Right atrium auricular region (tissue), 2 donors: ENCODE measurements at places on chromosomes 12 and 14. TPM values are rescaled to one million over a fixed set of nuclear protein-coding genes. Genes with fewer than 3 reads are reported as not detected.

- no peak for DNase-seq
Measured at GRCh38 chr12:25557830-25558436, 4.8 kb upstream of the LMNTD1 start.

- no peak for DNase-seq
Measured at GRCh38 chr12:93273834-93274564, 103.7 kb upstream of the NUDT4 start.

DNA sequence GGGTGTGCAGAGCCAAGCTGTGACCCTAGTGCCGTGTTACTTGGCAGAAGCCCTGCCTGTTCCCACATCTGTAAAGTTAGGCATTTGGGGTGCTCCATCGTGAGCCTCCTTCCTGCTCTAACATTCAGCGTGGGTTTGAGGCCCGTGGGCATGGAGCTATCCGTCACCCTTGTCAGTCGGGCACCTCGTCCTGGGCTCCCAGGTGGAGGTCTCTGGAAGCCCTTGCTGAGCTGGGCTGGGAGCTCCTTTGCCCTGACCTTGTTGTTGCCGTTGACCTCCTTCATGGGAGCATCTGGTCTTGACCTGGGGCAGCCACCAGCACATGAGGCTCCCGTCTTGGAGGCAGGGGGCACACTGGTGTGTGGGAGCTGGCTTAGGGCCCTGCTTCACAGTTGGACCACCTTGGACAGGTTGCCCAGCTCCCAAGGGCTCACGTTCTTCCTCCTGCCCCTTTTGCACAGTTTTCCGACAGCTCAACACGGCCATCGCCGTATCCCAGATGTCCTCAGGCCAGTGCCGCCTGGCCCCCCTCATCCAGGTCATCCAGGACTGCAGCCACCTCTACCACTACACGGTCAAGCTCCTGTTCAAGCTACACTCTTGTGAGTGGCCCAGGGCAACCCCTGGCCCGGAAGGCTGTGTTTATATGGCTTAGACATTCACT, 18.5 kb downstream of the HIP1R start:
- DNase-seq: no peak

- no peak for DNase-seq
Measured at GRCh38 chr14:98748966-98749365, 523.0 kb downstream of the BCL11B start.

DNA sequence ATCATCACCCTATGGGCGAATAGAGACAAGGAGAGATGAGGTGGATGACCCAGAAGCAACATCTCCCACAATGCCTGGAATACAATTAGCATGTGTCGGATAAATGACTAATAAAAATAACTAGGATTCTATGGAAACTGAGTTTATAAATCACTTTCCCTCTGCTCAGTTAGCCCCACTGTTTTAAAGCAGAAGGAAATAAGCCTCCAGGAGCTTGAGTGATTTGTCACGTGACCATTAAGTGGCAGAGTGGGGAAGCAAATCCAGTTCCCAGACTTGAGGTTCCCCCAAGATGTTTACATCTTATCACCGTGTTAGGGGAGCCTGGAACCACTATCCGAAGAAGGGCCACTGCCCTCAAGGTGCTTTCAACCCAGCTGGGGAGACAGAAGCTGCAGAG, 136.5 kb upstream of the CCND2 start:
- DNase-seq: no peak

Gene APOF
- total RNA-seq: not detected

Gene WNT1
- total RNA-seq: not detected

Gene CLEC2A
- not detected for total RNA-seq

Gene PRKD1
- 4.3 TPM for total RNA-seq

GRCh38 chr12:12759234-12759915, 26.1 kb upstream of the APOLD1 start:
- no peak for DNase-seq

DNA sequence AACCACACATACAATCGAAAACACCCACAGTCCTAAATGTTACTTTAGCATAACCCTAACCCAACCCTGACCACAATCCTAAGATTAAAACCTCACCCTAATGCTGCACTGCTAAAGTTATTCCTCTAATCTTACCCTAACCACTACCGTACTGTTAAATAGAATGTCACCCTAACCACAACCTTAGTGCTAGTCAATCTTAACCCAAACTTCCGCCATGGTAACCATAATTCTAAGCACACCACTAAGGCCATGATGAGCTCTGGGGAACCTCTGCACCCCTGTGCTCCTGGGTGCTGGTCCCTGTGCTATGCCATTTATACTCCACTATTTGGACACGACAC, 38.0 kb downstream of the LTBP2 start:
- DNase-seq: no peak

GRCh38 chr14:31230573-31230958, 23.0 kb upstream of the HECTD1 start:
- no peak for DNase-seq

DNA sequence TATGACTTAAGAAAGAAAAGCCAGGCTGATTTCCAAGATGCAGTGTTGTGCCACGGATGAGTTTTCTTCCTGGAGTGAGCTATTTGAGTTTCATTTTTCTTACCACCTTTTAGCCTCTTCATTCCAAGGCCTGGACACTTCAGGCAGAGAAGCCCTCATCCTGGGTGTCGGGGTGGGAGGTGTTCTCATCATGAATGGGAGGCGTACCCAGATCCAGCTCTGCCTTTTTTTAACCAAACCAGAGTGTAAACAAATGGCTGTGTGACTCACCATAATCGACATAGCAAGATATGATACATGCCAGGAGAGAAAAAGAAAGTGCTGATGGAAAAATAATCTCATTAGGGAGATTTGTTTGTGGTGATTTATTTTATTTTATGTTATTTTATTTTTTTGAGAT, 79.9 kb downstream of the ARF6 start:
- no peak for DNase-seq

GRCh38 chr14:84084056-84084630, 1445.8 kb upstream of the FLRT2 start:
- DNase-seq: no peak

- no peak for DNase-seq
Measured at GRCh38 chr14:105857826-105858675, 331.7 kb downstream of the TMEM121 start.

Gene RND1
- total RNA-seq: 0.70 TPM

DNA sequence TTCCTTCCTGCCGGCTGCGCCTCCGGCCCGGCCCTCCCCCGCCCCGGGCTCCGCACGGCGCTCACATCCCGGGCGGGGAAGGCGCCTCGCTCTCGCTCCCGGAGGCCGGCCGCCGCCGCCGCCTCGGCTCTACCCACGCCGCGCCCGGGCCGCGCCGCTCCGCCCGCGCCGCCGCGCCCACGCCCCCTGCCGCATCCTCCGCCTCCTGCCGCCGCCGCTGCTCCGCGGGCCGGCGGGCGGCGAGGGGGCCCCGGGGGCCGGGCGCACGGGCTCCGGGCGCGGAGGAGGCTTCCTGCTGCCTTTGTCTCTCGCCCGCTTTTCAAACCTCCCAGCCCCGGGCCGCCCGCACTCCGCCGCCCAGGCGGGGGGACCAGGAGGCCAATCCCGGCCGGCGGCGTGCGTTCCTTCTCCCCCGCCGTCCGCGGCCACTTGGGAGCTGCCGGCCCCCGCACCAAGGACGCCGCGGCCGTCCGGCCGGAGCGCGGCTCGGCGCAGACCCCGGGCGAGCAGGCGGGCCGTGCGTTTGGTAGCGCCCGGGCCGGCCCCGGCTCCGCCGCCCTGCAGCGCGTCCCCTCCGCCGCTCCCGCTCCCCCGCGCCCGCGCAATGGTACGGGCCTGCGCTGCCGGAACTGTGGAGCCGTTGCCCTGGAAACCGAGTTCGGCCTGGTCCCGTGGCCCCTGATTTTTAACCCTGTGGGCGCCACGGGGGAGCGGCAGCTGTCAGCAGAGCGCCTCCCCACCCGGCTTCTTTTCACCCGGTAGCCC, at the start of gene FBXL14:
Gene FBXL14, minus strand, starts transcription at position 321 of the 765 bp plus-strand sequence. CDS start 515 bp downstream, outside the sequence.
- DNase-seq: no peak

GRCh38 chr12:94073441-94074051, 74.8 kb upstream of the PLXNC1 start:
- DNase-seq: peak; percentile 70

DNA sequence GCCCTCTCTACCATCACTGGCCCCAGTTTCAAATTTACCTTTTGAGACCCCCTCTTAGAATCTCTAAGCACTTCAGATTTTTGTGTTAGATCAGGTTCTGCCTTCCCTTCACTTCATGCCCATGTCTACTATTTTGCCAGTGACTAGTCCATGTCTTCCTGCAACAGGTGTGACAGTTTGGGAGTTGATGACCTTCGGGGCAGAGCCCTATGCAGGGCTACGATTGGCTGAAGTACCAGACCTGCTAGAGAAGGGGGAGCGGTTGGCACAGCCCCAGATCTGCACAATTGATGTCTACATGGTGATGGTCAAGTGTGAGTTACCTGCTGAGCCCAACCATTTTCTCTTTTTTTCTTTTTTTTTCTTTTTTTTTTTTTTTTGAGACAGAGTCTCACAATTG, 5.8 kb upstream of the PA2G4 start:
- DNase-seq: no peak

Gene FOXG1
- total RNA-seq: not detected

Gene TMEM132D
- total RNA-seq: not detected

Gene DIO3
- total RNA-seq: not detected

Gene KCNMB4
- 3.2 TPM for total RNA-seq

Gene ZFHX2
- total RNA-seq: 0.85 TPM

DNA sequence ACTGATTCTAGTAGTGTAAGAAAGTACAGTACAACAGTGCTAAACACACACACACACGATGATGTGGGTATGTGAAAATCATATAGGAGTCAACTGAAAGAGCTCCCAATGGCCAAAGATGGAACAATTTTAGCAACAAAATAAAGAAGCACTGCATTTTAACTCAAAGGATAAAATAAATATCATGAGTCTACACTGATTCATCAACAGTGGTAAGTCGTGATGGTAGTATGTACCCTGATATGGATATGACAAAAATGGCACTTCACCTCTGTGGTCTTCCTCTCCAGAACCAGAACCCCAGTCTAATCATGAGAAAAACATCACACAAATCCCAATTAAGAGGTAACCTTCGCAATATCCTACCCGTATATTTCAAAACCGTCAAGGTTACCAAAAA, 41.4 kb upstream of the TBPL2 start:
- no peak for DNase-seq
